ENCODE measurements at places on chromosomes 7 and 10.
A peak's percentile ranks its signal among the peaks of the same experiment; 100 is the strongest.

- DNase-seq = no peak
Observed at GRCh38 chr10:4830551-4830950, 4.5 kb downstream of the AKR1E2 start.

GRCh38 chr10:5600908-5601307 lies 65.5 kb downstream of the ASB13 start:
- DNase-seq = no peak

DNA sequence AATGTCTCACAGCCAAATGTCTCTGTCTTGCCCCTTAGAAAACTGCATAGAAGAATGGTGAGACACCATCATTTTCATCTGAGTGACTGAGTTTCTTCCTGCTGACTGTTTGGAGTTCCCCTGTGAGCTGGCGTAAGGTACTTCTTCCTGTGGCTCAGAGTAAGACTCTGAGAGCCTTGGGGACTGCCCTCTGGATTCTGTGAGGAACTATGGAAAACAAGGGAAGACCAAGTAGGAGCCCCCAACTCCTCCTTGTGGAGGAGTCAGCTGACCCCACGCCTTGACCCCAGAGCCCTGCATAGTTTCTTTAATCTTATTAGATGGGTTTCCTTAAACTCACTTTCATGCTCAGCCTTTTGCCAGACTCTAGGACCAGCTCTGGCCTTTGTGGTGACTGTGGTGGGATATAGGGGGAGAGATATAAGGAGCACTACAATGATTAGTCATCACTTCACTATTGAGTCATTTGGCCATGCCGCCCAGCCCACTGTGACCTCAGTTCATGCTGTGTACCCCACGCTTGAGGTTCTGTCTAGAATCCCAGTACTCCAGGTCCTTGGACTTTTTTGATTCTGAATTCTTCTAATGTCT lies 51.8 kb upstream of the FAM133B start:
- peak; percentile 58 for DNase-seq

DNA sequence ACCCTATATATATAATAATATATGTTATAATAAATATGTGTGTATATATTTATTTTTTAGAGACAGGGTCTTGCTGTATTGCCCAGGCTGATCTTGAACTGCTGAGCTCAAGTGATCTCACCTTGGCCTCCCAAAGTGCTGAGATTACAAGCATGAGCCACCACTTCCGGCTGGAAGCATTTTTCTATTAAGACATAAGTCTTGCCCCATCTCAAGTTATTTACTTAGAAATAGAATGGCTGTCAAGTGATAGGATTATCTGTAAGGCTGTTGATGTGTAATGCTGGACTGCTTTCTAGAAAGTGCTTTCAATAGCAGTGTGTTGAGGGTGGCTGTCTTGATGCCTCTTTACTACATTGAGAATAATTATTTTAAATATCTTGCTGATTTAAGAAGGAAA lies 65.2 kb downstream of the ZMYND11 start:
- DNase-seq = no peak

DNA sequence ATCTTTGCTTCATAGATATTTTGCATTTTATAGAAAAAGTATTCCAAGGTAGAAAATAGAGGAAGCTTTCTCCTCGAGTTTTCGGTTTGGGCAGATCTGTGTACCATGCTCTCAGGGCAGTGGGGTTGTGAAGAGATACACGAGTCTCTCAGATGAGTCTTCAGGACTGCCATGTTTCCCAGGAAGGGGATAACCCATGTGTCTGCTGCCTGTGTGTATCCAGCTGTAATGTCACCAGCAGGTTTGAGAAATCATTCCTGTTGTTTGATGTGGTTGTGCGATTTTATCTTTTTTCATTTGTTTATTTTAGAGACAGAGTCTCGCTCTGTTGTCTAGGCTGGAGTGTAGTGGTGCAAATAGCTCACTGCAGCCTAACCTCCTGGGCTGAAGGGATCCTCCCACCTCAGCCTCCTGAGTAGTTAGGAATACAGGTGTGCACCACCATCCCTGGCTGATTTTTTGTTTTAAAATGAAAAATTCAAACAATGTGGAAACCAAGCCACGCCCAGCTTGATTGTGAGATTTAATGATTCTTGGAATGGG lies 48.9 kb downstream of the SNX10 start:
- DNase-seq = no peak

Data from CD4-positive, alpha-beta T cell treated with Interleukin-17A for 1 hour (primary cell).